ENCODE measurements at places on chromosomes 1 and 21.

GRCh38 chr1:81967951-81968350 lies 167.2 kb downstream of the ADGRL2 start:
- no peak for DNase-seq

- no peak for DNase-seq
Measured at GRCh38 chr1:86971778-86972177, 57.3 kb downstream of the HS2ST1 start.

GRCh38 chr1:30888391-30888790 lies 20.2 kb downstream of the SDC3 start:
- peak; percentile 47 for DNase-seq

- DNase-seq: no peak
Measured at GRCh38 chr1:9887070-9887469, 23.0 kb downstream of the CTNNBIP1 start.

DNA sequence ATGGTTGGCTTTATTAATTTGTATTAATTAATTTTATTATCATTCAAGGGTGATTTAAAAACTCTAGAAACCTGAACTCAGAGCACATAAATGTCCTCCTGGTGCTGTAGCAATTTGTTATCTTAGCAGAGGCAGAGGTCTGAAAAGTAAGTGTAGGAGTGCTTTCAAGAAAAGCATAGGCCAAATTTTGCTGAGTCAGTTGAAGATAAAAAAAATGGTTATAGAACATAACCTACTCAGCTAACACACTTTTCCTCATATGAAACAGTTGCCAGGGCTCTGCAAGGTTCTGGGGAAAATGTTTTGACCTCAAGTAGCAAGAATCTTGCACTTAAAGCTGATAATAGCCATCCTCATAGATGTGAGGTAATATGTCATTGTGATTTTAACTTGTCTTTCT lies 53.5 kb upstream of the CHODL start:
- DNase-seq: no peak

GRCh38 chr1:116513956-116514355 lies 56.9 kb downstream of the CD58 start:
- no peak for DNase-seq

- peak; percentile 44 for DNase-seq
Measured at GRCh38 chr21:42818328-42818749, 61.0 kb downstream of the WDR4 start.

GRCh38 chr1:31591425-31592093 lies 15.2 kb downstream of the TINAGL1 start:
- peak; percentile 97 for DNase-seq

DNA sequence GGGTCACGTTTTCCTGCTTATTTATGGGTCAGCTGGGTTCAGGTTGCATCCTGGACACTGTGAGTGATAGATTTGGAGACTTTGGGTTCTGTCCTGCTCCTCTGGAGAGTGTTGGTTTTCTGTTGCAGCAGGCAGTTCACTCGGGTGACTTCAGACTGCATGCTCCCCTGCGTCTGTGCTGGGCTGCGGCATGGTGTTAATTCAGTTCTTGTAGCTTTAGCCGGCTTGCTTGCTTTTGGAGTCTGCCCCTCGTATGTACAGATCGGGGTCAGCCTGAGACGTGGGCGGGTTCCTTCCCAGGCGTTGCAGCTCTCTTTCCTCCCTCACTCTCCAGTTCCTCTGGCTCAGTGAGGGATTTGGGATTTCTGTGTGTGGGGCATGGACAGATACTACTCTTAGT lies 38.0 kb downstream of the PCNT start:
- no peak for DNase-seq

DNA sequence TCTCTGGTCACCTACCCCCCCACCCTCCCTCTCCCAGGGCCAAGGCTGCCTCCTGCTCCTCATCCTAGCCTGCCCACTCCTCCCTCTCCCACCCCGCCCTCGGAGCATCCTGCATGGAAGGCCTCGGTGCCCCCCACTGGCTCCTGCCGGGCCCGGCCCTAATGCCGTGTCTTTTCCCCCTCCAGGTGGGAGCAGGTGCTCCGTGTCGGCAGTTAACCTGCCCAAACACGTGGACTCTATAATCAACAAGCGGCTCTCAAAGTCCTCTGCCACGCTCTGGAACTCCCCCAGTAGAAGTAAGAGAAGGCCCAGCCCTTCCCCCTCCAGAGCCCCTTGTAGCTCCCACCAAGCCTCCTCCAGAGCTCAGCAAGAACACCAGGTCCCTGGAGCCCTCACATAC lies 18.8 kb downstream of the MAP7D1 start:
- no peak for DNase-seq

DNA sequence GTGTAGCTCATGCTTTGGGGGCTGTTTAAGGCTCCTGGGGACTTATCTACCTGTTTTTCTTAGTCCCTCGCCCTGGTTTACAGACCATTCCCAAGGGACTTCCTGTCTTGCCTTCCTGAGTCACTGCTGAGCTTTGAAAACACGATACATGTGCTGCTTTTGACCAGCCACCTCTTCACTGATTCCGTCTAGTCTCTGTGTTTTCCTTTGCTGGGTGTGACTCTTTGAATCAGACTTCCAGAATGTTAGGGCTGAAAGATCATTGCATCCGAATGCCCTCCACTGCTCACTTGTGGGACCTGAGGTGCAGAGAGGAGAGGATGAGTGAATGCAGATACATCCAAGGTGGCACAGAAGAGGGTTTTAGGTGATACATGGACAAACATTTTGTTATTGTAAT lies 35.4 kb upstream of the CITED4 start:
- DNase-seq: peak; percentile 98

- no peak for DNase-seq
Measured at GRCh38 chr1:42240966-42241755, 76.6 kb upstream of the GUCA2A start.

- DNase-seq: no peak
Measured at GRCh38 chr1:27478098-27478497, 11.9 kb downstream of the WASF2 start.

- DNase-seq: no peak
Measured at GRCh38 chr1:29519788-29520110, 283.4 kb downstream of the PTPRU start.

DNA sequence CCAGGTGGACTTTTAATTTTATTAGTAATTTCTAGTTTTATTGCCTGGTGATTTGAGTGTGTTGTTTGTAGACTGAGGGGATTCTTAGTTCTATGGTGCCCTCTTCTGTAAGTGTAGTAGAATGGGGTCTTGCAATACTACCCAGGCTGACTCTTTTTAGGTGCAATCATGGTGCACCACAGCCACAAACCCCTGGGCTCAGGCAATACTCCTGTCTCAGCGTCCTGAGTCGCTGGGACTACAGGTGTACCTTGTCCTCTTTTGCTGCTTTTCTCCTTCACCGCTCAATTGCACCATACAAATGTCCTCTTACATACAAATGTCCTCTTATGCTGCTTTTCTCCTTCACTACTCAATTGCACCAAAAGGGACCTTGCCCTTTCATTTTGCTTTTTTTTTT lies 43.1 kb downstream of the SCP2 start:
- DNase-seq: no peak

DNA sequence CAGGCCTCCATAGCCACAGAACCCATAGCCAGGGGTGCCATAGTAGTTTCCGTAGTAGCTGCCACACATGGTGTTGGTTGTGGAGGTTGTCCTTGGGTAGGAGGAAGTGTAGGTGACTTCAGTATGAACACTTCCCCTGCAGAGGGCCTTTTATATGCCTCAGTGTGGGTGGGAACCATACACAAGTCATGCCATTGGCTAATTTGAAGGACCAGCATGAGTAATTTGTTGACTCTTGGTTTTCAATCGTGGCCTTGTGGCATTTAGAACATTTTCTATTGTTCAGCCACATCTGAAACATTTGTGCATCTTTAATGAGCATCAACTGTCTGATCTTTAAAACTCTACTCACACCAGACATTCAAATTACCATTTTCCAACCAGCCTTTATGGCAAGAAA lies at the start of gene KRTAP6-1:
Gene KRTAP6-1, minus strand, starts transcription at position 95 of the 400 bp plus-strand sequence. Its CDS starts 26 bp downstream, at position 69.
- DNase-seq: no peak

DNA sequence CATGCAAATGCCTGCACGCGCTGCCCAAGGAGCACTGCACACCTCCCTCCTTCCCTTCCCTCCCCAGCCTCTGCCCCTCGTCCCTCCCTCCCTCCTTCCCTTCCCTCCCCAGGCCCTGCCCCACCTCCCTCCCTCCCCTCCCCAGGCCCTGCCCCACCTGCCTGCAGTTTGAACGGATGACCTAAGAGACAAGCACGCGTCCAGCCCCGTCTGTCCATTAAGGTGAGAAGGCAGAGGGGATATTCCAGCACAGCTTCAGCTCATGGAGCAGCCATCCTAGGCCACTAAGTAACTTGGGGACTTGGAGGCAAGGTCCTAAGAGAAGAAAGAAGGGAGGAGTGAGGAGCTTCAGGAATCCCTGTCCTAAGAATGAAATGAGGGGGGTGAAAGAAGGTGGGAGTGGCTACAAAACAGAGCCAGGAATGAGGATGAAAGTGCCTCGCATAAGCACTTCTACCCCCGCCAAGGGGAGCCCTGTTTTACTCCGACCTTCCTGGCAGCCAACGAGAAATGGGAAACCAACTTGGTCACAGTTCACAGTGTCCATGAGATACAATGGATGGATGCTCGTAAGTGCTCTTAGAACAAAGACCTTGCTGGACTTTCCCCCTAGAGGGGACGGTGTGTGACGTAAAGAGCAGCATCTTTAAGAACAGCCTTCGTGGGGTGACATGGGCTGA lies 21.3 kb upstream of the EFHD2 start:
- no peak for DNase-seq

GRCh38 chr1:99675292-99675691 lies 29.4 kb downstream of the PALMD start:
- no peak for DNase-seq

GRCh38 chr1:24764439-24764838 lies 19.2 kb downstream of the CLIC4 start:
- DNase-seq: no peak

GRCh38 chr1:43348343-43348808 lies 10.4 kb upstream of the CDC20 start:
- no peak for DNase-seq

- no peak for DNase-seq
Measured at GRCh38 chr1:154155251-154155650, 378 bp upstream of the NUP210L start.

- DNase-seq: no peak
Measured at GRCh38 chr1:222061711-222062359, 319.9 kb upstream of the DUSP10 start.

DNA sequence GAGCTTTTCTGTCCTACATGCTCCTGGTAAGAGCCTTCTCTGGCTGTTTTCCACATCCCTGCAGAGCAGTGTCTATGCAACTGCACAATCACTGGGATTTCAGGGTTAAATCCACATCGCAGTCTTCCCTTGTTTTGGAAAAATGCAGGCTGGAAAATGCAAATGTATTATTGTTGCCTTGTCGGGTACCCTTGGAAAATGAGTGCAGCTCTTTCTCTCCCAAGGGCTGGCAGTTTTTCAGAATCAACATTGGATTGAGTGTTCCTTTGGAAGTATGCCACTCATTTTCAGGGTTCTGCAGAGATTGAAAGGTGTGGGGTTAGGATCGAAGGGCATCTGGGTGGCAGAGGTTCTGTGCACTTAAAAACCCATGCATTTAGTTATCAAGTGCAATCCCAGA lies 3.2 kb downstream of the NOS1AP start:
- DNase-seq: no peak

- no peak for DNase-seq
Measured at GRCh38 chr1:41696381-41696780, 211.9 kb upstream of the EDN2 start.
